Activated naive CD4-positive, alpha-beta T cell treated with anti-CD3 and anti-CD28 coated beads for 36 hours (primary cell): ENCODE measurements at places on chromosomes 11 and 22. TPM values are rescaled to one million over a fixed set of nuclear protein-coding genes. Genes with fewer than 3 reads are reported as not detected.

Gene TRIM48
- total RNA-seq: not detected

Gene UBQLN3
- not detected for total RNA-seq

Gene KDM4E
- not detected for total RNA-seq

Gene SNX32
- total RNA-seq: 2.0 TPM

Gene CBLIF
- not detected for total RNA-seq

Gene CRYBB2
- total RNA-seq: not detected

Gene GLB1L3
- 13.2 TPM for total RNA-seq

Gene UPB1
- total RNA-seq: 0.10 TPM

Gene SPON1
- total RNA-seq: 0.24 TPM

Gene SMARCB1
- 75.3 TPM for total RNA-seq

Gene KCNK4
- total RNA-seq: not detected

Gene CEP126
- total RNA-seq: 1.1 TPM

Gene PKNOX2
- total RNA-seq: not detected

Gene TYMP
- 49.6 TPM for total RNA-seq

Gene PHETA2
- 0.86 TPM for total RNA-seq

Gene SAA1
- total RNA-seq: not detected

Gene PHOX2A
- not detected for total RNA-seq

Gene FGF19
- total RNA-seq: not detected

Gene KCNJ1
- not detected for total RNA-seq

Gene BTG4
- not detected for total RNA-seq

Gene MMP1
- not detected for total RNA-seq

Gene APOA4
- total RNA-seq: not detected

Gene APBB1
- total RNA-seq: 45.1 TPM

Gene SCN4B
- total RNA-seq: 0.12 TPM

Gene ABCC8
- total RNA-seq: not detected

Gene UBQLNL
- total RNA-seq: 0.15 TPM

Gene TIMM8B
- total RNA-seq: 35.4 TPM

Gene CTSW
- 0.91 TPM for total RNA-seq

Gene SCGB2A2
- total RNA-seq: not detected

Gene CELSR1
- total RNA-seq: 0.17 TPM

Gene RTN4R
- 2.1 TPM for total RNA-seq

Gene TMPRSS4
- not detected for total RNA-seq

Gene KRTAP5-11
- total RNA-seq: not detected

Gene CEND1
- total RNA-seq: not detected

Gene CDC45
- 91.7 TPM for total RNA-seq

Gene KCNJ11
- total RNA-seq: 1.0 TPM

Gene PRCP
- total RNA-seq: 23.0 TPM

Gene SYT13
- total RNA-seq: not detected

Gene SCUBE2
- 0.17 TPM for total RNA-seq

Gene OR52H1
- not detected for total RNA-seq

Gene CHST1
- not detected for total RNA-seq

Gene ROBO3
- total RNA-seq: 24.2 TPM

Gene LRRC55
- total RNA-seq: not detected

Gene KCNE3
- total RNA-seq: not detected

Gene FAM111B
- 21.6 TPM for total RNA-seq

Gene FERMT3
- total RNA-seq: 178 TPM

Gene NEFH
- total RNA-seq: 3.5 TPM

Gene TMPRSS5
- 1.2 TPM for total RNA-seq

Gene PATE3
- not detected for total RNA-seq

Gene GAL3ST1
- total RNA-seq: 0.27 TPM

Gene VSTM5
- total RNA-seq: not detected
